ENCODE measurements at places on chromosomes 4 and X. TPM values are rescaled to one million over a fixed set of nuclear protein-coding genes. Genes with fewer than 3 reads are reported as not detected.

AFF2 gene
- 0.30 TPM for total RNA-seq

SLITRK4 gene
- total RNA-seq: 0.22 TPM

ASB9 gene
- 0.55 TPM for total RNA-seq

FRMD7 gene
- 0.07 TPM for total RNA-seq

SPANXA1 gene
- total RNA-seq: not detected

ADH4 gene
- not detected for total RNA-seq

SPP1 gene
- total RNA-seq: 2.7 TPM

PDE5A gene
- 7.6 TPM for total RNA-seq

IQSEC2 gene
- total RNA-seq: 12.0 TPM

MFAP3L gene
- total RNA-seq: 3.9 TPM

TEX13B gene
- not detected for total RNA-seq

RNF150 gene
- total RNA-seq: 57.1 TPM

RBM41 gene
- 20.1 TPM for total RNA-seq

SATL1 gene
- total RNA-seq: not detected

SLC7A11 gene
- total RNA-seq: 0.20 TPM

CSAG1 gene
- total RNA-seq: not detected
